ENCODE measurements at places on chromosomes 12 and 14.

DNA sequence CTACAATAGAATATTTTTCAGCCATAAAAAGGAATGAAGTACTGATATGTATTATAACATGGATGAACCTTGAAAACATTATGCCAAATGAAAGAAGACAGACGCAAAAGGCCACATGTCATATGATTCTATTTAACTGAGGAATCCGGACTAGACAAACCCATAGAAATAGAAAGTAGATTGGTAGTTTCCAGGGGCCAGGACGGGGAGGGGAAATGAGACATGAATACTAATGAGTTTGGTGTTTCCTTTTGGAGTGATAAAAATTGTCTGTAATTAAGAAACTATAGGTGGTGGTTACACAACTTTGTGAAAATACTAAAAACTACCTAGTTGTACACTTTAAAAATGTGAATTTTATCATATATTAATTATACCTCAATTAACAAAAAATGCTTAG lies 247.6 kb downstream of the BCAT1 start:
- DNase-seq = no peak

DNA sequence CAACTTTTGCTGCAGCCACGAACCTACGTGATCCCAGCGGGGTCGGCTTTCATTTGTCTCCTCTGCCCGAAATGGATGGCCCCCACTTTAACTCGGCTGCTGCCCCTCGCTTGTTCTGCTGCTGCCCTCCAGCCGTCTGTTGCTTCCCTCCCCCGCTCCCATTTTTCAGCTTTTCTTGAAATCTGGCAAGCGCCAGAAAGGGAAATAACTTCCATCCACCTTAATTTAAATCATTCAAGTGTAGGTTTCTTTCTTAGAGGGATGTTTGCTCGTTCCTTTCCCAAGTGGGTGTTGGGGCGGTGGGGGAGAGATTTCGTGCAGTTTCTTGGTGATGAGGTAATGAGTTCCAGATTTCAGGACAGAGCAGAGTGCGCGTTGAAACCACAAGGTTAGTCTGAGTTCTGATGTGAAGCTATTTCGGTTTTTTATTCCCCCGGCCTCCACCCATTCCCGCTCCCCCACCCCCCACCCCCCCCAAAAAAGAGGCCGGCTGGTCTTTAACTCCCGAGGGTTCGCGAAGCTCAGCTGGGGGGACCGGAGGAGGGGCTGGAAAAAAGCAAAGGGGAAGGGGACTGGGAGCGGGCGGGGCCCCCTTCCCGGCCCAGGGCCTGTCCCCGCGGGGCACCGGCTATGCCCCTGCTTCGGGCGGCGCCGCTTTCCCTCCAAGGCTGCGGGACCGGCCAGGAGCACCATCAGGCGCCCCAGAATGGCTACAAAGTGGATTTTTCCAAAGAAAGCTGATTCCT lies 2.2 kb upstream of the ZFP36L1 start:
- DNase-seq = no peak

GRCh38 chr14:24189059-24189375 lies 401 bp upstream of the IPO4 start:
- no peak for DNase-seq

DNA sequence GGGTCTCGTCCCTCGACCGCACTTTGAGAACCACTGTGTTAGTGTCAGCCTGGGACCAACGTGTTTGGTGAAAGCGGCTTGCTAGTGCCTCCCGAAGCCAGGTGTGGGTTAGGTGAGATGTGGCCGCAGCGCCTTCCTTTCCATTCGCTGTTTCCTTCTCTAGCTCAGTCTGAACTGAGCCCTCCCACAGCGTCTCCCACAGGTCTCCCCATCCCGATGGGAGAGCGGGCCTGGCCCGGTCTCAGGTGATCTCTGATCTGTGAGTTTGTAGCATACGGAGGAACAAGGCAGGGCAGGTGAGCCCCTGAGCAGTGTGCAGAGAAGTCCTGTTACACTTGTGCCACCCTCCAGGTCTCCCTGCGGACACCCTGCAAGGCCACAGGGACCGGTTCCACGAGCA lies 19.3 kb downstream of the HIP1R start:
- DNase-seq = no peak

- DNase-seq = peak; percentile 99
Measured at GRCh38 chr14:100673085-100673806, 53.4 kb upstream of the DLK1 start.

GRCh38 chr14:71013551-71014192 lies 106.4 kb downstream of the PCNX1 start:
- no peak for DNase-seq

DNA sequence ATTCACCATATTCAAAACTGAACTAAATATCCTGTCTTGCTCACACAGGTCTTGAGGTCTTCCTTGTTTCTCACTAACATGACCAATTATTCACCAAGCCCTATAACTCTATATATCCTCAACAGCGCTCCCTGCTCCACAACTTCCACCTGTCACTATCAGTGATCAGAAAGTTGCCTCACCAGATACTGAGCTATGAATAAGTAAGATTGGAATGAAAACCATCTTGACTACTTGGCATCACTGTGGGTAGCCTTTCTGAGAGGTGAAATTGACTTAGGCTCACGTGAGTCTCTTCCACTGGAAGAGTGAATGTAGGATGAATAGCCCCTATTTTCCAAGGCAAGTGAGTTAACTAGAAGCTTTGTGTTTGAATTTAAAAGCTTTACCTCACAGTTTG lies 167.1 kb downstream of the PIK3C2G start:
- DNase-seq = no peak

DNA sequence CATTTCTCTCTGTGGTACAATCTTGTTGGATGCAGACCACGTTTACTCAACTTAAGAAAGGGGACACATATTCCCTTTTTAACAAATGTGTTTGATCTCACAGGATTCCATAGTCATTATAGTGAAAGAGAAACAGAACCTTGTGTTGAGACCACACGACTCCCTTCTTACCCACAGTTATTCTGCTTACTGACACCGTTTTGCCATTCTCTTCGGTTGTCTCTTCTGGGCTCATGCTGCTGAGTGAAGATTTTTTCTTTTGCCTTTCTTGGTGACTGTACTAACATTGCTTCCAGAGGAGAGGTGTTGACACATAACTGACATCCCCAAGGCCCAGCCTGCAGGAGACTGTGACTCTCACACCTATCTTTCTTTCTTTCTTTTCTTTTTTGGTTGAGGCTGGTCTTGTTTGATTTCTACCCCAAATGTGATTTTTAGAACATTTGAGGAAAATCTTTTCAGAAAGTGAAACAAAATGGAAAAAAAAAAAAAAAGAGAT lies 61.2 kb upstream of the OTOGL start:
- DNase-seq = no peak

GRCh38 chr12:78406828-78407227 lies 457.7 kb upstream of the SYT1 start:
- DNase-seq = no peak

GRCh38 chr12:68331500-68331868 lies 678 bp downstream of the MDM1 start:
- DNase-seq = no peak
